ENCODE measurements at places on chromosomes 1 and 21. TPM values are rescaled to one million over a fixed set of nuclear protein-coding genes. Genes with fewer than 3 reads are reported as not detected.

The CLEC20A gene
- not detected for total RNA-seq

The OR2L2 gene
- total RNA-seq = 0.14 TPM

The ACTN2 gene
- 1,408 TPM for total RNA-seq

The S100A5 gene
- not detected for total RNA-seq

The LCE2C gene
- total RNA-seq = not detected

The SH2D1B gene
- total RNA-seq = not detected

DNA sequence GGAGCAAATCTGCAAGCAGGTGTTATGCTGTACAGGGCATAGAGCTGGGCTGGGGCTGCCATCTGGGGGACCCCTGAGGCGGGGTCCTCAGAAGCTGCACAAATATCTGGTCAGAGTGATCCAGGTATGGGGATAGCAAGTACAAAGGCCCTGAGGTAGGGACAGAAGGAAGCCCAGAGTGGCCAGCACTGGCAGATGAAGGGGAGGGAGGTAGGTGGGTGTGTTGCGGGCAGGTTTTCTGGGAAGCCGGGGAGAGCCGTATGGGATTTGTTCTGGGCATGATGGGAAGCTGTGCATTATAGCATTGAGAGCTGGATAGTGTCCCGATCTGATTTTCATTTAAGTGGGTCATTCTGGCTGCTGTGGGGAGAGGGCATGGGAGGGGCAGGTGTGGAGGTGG is 102.7 kb downstream of the ARHGEF10L start:
- no peak for DNase-seq

- DNase-seq = no peak
Measured at GRCh38 chr1:205446828-205447227, 9.0 kb downstream of the BLACAT1 start.

- peak; percentile 59 for DNase-seq
Measured at GRCh38 chr1:91712981-91713841, 172.7 kb downstream of the TGFBR3 start.

GRCh38 chr1:206470692-206471414 is 577 bp downstream of the IKBKE start:
- peak; percentile 67 for DNase-seq

- DNase-seq = peak; percentile 47
Measured at GRCh38 chr1:30900486-30900885, 8.1 kb downstream of the SDC3 start.

GRCh38 chr1:101002551-101002950 is 23.0 kb downstream of the DPH5 start:
- DNase-seq = no peak

DNA sequence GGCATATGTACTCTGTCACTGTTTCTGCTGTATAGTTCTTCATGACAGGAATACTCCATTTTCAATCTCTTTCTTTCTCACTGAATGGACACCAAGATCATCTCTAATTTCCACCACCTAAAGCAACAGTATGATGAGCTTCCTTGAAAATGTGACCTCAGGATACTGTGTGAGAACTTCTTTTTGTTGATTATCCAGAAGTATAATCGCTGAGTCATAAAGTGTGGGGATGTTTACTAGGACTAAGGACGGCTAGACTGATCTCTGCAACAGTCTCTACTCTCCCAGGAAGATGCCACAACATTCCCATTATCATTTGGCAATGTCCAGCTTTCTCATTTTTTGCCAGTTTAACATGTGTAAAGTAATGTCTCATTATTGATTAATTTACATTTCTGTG is 70.3 kb downstream of the TNFSF18 start:
- no peak for DNase-seq

GRCh38 chr21:14711287-14711686 is 165.2 kb upstream of the SAMSN1 start:
- no peak for DNase-seq

GRCh38 chr1:221923929-221924598 is 182.2 kb upstream of the DUSP10 start:
- DNase-seq = no peak

DNA sequence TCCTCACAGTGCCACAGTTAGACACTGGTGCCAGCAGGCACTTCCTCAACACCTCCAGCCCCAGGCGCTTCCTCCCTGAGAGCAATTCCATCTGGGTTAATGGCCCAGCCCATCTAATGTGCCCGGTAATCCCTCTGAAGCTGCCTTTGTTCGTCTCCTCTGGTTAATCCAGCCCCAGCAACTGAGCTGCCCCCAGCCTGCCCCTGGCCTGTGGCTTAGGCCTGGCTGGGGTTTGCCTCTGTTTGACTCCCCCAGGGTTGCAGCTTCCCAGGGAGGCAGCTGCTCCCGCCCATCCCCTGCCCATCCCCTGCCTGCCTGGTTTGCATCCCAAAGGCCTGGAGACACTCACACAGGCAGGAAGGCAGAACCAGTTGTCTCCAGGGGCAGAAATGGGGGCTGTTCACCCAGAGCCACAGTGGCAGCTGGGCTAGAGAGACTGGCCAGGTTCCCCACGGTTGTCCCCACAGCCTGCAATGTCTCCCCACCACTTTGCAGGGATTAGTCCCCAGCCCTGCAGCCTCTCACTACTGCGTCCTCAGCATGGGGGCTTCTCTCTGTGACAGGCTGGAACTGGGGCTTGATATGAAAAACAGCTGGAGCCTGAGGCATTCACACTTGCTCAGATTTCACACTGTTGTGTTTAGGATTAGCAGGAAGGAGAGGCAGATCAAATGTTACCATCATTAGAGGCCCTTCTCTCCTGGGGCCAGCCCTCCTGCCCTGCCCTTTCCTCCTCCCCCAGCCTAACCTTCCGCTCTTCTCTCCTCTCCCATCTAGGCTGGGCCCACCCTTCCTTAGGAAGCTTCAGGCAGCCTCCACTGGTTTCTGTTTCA is 120.2 kb downstream of the TLR5 start:
- DNase-seq = no peak

DNA sequence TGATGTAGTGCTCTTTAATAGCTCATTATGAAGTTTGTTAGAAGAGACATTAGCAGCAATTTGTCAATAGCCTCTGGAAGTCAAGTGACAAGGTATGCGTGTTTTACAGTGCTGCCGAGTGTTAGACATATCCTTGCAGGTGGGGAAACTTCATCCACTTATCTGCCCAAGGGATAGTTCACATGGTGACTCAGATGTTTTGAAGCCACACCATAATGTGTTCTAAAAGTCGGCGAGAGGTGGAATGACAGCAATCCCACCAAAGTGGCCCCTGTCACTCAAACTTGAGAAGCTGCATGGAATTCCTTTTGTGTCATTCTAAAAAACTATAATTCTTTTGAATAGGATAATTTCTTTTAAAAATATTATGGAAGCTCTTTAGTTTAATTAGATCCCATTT is 98.1 kb downstream of the RUNX1 start:
- DNase-seq = no peak

- no peak for DNase-seq
Measured at GRCh38 chr1:45842786-45843185, 39.4 kb downstream of the MAST2 start.

Measured in right cardiac atrium (tissue), 5 donors.